ENCODE measurements at places on chromosomes 11 and 22.

GRCh38 chr22:20591660-20592310, 84.4 kb downstream of the MED15 start:
- no peak for DNase-seq

- no peak for DNase-seq
Observed at GRCh38 chr11:117094776-117095175, 3.5 kb downstream of the SIK3 start.

DNA sequence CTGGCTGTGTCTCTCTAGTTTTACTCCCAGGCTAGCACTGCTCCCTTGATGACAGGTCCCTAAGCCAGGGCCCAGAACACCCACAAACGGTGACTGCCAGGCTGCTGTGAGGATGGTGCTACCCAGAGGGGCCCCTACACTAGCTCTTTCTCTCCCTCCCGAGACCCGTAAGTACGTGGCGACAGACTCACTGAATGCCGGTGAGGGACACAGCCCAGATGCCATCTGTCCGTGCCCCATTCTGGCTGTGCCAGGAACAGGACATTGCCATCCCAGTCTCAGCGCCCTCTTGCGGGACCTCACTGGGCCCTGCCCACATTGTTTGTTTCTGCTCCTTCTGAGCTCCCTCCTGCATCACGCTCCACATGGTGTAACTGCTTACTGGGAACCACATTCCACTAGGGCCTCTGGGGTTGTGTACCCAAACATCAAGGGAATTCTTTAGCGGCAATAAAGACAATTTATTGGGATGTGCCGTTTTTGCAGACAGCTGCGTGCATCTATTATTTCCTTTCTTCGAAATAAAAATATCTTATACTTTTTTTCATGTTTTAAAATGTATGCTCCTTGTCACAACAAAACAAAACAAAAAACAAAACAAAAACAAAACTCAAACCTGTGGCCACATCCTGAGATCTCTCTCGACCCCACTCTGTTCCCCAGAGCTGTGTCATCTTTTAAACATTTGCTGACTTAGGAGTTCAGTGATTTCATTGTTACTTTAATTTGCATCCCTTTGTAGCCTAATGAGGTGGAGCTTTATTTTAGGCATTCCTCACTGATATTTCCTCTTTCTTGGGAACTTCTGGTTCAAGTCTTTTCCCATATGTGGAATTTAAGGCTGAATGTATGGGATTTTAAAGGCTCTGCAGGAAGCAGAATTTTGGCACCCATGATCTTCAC, 4.4 kb upstream of the TPCN2 start:
- no peak for DNase-seq

DNA sequence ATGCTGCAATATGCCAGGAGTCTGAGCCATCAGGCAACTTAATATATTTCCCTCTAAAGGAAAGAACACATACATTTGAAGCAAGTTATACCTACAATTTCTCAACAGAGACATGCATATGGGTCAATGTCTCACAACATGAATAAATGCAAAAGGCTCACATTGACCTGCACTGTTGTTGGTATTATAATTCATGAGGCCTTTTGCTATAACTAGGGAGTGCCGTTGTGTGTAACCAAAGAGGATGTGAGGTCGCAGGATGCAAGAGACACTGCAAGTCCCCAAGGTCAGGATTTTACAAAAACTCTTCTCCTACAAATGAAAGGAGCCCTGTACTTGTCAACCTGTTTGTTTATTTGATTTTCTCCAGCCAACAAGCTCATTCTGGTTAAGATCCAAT, 250.5 kb downstream of the LARGE1 start:
- no peak for DNase-seq

DNA sequence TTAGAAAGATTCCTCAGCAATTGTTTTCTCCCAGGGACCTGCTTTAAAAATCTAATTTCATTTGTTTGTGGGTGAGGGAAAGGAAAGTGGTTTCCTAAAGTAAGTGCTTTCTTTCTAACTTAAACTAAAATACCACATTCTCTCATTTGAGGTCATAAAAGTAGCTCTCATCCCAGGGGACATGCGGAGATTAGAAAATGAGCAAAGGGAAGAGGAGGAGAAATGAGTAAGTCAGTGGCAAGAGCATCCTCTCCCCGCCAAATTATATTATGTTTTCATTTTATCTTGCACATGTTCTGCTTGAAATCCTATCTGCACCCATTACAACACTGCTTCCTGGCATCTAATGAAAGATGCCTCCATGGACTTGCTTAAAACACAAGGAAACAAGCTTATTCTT, 191.4 kb downstream of the ARHGAP42 start:
- no peak for DNase-seq

Measured in stimulated activated CD4-positive, alpha-beta T cell treated with anti-CD3 and anti-CD28 coated beads, TNF-alpha, amount 100 ng/mL, for 1 hour (primary cell).